ENCODE measurements at places on chromosomes 5 and 9. TPM values are rescaled to one million over a fixed set of nuclear protein-coding genes. Genes with fewer than 3 reads are reported as not detected.
A peak's percentile ranks its signal among the peaks of the same experiment; 100 is the strongest.

Gene PCDH1
- 30.2 TPM for total RNA-seq

Gene FBP2
- not detected for total RNA-seq

Gene AK8
- 0.24 TPM for total RNA-seq

- DNase-seq, result no peak
These were observed 263.9 kb downstream of the ICE1 start for GRCh38 chr5:5686356-5686755.

- no peak for DNase-seq
These were observed 2.9 kb downstream of the MEGF9 start for GRCh38 chr9:120711354-120711753.

DNA sequence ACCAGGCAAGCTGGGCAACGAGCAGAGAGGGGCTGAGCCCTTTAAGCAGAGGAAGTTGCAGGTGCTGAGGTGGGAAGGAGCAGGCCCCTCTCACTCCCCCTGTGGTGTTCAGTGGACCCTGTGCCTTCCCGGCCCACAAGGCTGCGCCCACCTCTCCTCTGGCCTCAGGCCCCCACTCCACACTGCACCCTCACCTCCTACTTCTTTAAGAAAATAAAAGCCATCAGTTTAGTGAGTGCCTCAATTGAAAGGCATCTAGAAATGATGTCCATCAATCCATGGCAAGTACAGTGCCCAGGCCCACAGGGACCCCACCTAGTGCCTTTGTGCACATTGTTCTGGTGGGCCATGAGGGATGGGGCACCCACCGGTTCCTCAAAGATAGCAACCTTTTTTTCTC lies 158.0 kb downstream of the PAX5 start:
- DNase-seq, result peak; percentile 55

DNA sequence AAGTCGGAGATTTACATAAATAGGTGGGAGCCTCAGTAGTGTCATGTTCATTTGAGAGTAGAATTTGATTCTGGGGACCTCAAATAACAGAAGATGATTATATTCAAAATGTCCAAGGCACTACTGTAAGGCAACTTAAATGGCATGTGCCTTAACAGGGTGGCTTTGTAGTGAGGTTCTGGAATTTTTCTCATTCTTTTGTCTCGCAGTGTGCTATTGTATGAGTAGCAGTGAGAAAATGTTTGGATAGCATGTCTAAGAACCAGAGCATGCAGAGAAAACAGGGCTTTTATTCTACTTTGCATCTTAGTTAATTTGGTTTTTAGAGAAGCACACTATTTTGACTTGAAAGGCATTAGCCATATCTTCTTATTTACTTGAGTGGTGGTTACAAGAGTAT lies 25.0 kb downstream of the MAST4 start:
- DNase-seq, result no peak
